Fibroblast of skin of back (primary cell): ENCODE measurements at places on chromosomes 6 and 20.
A peak's percentile ranks its signal among the peaks of the same experiment; 100 is the strongest.

GRCh38 chr6:45436544-45437438 lies 59.1 kb upstream of the SUPT3H start:
- peak; percentile 77 for DNase-seq

- DNase-seq = no peak
These were observed 248.1 kb upstream of the FOXQ1 start for GRCh38 chr6:1063671-1064355.

GRCh38 chr6:95978230-95978629 lies 37.5 kb upstream of the FUT9 start:
- no peak for DNase-seq

- no peak for DNase-seq
These were observed 133.6 kb downstream of the NCOA3 start for GRCh38 chr20:47635256-47635655.
